ENCODE measurements at places on chromosomes 1 and 21.
A peak's percentile ranks its signal among the peaks of the same experiment; 100 is the strongest.

DNA sequence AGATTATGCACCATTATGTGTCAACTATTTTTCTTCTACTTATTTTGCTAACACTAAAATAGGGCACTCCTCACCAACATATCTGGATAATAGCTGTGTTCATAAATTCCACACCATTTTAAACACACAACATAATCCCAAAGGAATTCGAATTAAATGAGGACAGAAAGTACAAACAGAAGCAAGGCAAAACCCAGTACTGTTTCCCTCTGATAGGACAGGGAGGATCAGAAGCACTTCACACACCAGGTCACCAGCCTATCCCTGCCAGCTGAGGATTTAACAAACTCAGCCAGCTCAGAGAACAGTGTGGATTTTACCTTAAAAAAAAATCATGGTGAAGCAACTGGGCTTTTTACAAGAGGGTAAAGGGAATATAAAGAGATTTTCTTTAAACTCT is 20.0 kb downstream of the CRYZ start:
- DNase-seq, result no peak

DNA sequence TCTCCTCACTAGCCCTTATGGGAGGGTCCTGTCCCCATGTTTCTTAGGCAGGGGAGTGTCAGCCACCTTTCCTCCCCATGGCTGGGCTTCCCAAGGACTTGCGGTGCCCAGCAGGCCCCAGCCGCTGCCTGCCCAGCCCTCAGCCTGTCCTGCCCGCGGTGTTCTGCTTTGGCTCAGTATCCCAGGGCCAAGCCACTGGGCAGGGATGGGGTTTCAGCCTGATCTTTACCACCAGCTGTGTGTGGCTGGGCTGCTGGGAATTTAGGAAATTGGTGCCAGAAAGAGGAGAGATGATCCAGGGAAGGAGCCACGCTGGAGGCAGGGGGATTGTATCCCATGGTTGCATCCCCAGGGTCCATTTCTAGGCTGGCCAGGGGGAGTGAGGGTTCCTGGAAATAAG is 6.9 kb upstream of the IGFN1 start:
- no peak for DNase-seq

DNA sequence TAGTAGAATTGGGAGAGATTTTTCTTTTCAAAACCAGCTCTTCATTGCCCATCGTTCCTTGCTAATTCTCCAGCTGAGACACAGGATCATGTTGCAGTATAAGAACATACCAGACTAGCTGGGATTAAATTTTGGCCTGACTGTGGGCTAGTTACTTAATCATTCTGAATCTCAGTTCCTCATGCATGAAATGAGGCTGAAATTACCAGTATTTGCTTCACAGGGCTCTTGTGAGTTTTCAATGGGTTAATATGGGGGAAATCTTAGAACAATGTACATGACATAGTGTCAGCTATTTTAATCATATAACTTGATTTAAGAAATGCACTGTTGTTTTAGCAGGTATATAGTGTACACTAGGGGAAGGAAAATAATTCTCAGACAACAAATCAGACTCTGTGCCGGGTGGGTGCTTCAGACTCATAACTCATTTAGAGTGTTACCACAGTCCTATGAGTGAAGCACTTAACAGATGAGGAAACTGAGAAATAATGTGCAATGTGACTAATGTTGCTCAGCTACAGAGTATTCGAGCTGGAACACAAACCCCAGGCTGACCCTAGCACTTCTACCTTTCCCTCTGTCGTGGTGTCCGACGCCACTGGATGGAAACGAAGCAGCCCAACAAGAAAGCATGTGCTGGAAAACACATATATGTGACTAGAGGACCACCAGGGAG is 137.6 kb upstream of the SGIP1 start:
- no peak for DNase-seq

GRCh38 chr1:205374210-205375078 is 17.7 kb upstream of the KLHDC8A start:
- DNase-seq, result no peak

DNA sequence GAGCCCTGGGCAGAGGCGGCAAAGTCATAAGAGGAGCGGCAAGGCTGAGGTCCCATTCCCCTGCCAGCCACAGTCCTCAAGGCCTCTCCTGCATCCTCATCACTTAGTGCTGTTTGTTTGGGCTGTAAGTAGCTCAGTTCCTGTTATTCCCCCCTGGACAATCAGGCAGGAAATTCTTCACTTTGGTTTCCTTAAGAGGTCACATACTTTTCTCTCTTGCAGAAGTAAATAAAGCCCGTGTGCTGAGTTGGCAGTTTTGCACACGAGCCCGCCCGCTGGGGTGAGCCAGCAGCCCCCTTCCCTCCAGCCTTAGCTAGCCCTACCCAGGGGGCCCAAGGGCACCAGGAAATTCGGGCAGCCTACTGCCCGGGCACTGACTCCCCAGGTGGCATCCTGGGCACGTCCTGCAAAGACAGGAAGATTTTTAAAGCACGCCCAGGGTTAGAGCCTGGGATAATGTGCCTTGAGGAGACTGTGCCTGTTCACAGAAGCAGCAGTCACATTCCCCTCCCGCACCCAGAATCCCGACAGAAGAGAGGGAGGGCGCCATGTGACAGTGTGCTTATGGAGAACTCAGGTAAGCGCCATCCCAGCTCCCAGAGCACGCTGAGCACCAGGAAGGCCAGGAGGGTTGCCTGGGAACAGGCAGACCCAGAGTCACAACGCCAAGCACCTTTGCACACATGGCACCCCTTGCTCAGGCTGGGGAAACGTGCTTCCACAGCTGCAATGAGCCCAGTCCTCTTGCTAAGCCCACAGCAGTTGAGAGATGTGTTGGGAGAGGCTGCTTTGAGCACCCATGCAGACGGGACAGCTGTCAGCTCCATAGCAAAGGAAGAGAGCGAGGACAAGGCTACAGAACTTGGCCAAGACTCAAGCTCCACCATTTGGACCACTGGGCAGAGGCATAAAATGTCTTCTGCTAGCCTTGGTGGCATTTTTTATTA is 144.5 kb upstream of the TMEM51 start:
- no peak for DNase-seq

GRCh38 chr1:17895986-17896385 is 140.9 kb downstream of the ACTL8 start:
- DNase-seq, result no peak

DNA sequence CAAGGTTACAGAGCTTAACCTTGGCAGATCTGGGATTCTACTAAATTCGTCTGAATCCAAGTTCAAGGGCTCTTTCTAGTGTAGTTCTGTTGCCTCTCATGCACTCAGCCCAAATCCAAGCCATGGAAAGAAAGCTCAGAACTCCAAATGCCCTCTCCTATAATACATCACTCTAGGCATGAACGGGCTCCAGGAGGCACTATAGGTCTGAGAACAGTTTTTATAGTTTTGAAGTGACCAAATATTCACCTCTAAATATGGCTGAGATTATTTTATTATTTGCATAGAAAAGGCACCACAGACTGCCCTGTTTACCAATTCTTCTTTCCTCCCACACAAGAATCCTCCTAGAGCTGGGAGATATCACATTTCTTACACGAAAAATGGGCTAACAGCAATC is 327.9 kb upstream of the BEND5 start:
- DNase-seq, result no peak

DNA sequence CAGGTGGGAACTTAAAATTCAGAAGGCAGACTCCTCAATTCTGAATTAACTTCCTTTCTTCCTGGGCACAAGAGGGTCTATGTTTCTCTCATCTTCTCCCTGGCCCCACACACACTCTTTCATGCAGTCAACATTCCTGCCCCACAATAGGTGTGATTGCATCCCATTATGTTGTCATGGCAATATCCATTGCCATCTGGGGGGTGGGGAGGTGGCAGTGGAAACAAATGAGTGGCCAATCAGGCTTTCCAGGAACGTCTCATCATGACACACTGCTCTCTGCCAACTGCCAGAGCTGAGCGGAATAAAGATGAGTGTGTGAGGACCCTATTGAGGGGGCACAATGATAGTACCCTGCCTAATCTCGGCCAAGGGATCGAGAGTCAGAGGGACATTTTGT is 80.4 kb downstream of the KCND3 start:
- no peak for DNase-seq

GRCh38 chr21:31992391-31992790 is 119.6 kb downstream of the HUNK start:
- DNase-seq, result no peak

DNA sequence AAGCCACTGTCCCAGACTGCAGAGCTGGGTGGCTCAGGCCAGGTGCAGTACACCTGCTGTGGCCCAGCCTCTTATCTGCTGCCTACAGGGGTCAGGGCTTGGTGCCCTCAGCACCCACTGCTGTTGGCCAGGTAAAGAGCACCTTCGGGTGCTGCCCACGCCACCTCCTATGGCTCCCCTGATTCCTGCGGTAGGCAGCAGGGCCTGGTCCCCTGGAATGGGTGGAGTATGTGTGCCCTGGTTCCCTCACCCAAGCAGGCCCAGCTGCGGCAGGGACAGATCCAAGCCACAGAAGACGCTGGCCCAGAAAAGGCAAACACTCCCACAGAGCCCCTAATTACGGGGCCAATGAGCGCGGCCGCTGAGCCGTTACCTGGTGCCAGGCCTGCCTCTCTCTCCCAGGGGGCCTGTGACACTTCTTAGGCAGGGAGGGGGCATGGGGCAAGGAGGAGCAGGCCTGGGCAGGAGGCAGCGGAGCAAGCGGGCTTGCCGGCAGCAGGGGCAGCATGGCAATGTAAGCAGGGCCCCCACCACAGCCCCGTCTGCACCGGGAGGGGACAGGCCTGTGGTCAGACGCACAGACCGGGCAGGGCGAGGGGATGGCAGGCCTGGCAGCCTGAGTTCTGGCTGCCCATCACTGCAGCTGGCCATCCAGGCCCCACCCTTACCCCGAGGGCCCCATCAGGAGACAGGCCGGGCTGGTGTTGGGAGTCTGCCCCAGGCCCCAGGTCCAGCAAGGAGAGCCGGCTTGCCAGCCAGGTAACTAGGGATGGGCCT is 19.0 kb downstream of the ESPN start:
- DNase-seq, result no peak

DNA sequence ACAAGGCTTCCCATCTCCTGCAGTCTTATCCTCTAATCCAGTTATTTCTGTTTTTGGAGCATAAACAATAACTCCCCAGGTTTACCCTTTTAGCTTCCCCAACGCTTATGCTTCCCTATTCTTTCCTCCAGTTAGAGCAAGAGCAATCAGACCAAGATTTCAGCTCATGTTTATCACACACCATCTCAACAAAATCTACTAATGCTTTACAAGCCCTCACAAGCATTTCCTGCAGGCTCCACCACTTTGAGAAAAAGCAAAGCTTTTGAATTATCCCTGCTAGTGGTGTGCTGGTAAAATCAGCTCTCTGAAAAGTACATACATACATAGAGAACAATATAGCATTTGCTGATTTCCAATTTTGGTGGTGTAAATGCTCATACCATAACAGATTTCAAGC is 92.9 kb downstream of the EDEM3 start:
- no peak for DNase-seq

GRCh38 chr21:17726047-17726829 is 92.9 kb downstream of the C21orf91 start:
- DNase-seq, result no peak

- peak; percentile 50 for DNase-seq
These were observed 15.3 kb upstream of the SRSF4 start for GRCh38 chr1:29196863-29197589.

DNA sequence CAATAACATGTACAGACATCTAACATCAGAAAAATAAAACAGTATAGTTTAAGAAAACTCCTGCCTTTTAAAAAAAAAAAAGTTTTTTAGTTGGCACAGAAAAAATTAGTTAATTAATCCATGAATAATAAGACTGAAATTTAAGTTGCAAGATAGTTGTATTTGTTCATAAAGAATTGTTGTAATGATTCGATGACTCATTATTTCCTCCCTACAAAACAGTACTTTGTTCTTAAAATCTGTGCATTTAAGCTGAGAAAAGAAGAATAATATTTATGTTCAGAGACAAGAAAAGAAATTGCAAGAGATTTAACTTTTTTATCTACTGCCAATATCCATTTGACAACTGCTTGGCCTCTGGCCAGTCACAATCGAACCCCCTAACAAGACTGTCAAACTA is 894.7 kb downstream of the ADGRL2 start:
- DNase-seq, result no peak

DNA sequence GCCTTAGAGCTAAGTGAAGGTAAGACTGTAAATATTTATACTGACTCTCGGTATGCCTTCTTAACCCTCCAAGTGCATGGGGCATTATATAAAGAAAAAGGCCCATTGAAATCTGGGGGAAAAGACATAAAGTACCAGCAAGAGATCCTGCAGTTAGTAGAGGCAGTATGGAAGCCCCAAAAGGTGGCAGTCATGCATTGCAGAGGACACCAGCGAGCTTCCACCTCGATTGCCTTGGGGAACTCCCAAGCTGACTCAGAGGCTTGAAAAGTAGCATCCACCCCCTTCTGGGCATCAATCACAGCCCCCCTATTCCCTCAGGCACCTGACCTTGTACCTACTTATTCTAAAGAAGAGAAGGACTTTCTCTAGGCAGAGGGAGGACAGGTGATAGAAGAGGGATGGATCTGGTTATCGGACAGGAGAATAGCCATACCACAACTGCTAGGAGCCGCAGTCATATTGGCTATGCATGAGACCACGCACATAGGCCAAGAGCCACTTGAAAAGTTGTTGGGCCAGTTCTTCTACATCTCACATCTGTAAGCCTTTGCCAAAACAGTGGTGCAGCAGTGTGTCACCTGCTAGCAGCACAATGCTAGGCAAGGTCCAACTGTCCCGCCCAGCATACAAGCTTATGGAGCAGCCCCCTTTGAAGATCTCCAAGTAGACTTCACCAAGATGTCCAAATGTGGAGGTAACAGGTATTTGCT is 19.4 kb downstream of the PLA2G2F start:
- DNase-seq, result no peak

DNA sequence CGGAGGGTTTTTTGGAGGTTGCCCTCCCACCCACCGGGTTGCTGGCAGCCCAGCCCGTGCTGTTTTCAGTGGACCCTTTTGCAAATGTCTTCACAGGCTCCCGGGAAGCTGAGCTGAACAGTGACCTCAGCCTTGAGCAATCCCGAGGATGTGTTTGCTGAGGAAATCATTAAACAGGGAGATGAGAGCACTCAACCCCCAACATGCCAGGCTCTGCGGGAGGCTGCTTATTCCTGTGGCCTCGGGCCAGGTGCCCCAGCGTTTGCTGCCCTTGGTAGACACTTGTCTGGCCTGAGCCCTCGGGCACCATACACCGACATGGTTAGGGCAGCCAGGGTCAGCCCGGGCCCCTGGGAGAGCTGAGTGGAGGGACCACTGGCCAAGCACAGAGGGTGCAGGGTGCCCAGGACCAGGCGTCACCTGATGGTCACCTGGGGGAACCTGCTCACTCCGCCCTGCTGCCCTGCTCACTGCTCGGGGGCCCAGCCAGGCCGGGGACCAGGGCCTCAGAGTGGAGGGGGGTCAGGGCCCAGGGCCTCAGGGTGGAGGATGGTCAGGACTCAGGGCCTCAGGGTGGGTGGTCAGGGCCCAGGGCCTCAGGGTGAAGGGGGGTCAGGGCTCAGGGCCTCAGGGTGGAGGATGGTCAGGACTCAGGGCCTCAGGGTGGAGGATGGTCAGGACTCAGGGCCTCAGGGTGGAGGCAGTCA is 42.5 kb upstream of the POFUT2 start:
- DNase-seq, result peak; percentile 94

GRCh38 chr1:221856228-221857093 is 114.6 kb upstream of the DUSP10 start:
- DNase-seq, result no peak

Measured in ELF-1 (cell line).